Activated CD8-positive, alpha-beta memory T cell treated with anti-CD3 and anti-CD28 coated beads, Interleukin-2, amount 10 ng/mL, durations not matched to agents 7 days and 5 days (primary cell): ENCODE measurements at places on chromosomes 3 and 15.

GRCh38 chr3:49295489-49296058, 18.5 kb upstream of the C3orf62 start:
- peaks cover 53% of the 10 kb centered on the region for H3K36me3 ChIP-seq
- no peaks in the 10 kb centered on the region for H3K27me3 ChIP-seq
- no peak overlapping the region for H3K4me3 ChIP-seq
- no peak for DNase-seq
- H3K27ac ChIP-seq = no peak overlapping the region

DNA sequence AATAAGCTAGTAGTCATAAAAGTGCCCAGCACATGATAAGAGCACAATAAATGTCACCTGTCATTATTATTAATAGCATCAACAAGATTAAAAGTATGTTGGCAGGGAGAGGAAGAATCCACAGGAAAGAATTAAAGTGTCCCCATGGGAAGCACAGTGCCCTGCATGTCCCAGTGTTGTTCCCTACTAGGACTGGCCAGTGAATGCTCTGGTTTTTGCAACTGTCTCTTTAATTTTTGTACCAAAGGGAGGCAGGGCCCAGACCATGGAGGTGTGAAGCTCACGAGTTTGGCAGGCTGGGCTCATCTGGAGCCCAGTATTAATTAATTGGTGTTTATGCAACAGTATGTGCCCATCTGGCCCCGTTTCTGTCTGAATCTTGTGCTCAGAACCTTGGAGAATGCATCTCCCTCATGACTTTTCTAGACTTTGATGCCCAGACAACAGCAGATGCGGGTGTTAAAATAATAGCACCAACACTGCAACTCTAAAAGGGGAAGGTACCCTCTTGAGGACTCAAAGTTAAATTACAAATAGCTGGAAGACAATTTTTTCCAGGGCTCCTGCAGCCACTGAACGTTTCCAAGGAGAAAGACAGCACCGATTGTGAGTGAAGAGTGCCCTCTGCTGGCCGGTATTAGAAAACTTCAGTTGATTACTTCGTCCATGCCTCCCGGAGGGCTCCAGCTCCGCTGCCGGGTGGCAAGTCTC, 71.9 kb upstream of the SPATA12 start:
- H3K27ac ChIP-seq = no peak overlapping the region
- no peaks in the 10 kb centered on the region for H3K36me3 ChIP-seq
- peaks cover 25% of the 10 kb centered on the region for H3K4me1 ChIP-seq
- H3K27me3 ChIP-seq = peaks cover 24% of the 10 kb centered on the region
- DNase-seq = peak; percentile 74

GRCh38 chr3:62703451-62704167, 171.6 kb downstream of the CADPS start:
- H3K27ac ChIP-seq = no peak overlapping the region
- H3K4me1 ChIP-seq = no peaks in the 10 kb centered on the region
- no peaks in the 10 kb centered on the region for H3K36me3 ChIP-seq
- no peak overlapping the region for H3K4me3 ChIP-seq

GRCh38 chr15:45395943-45396342, 17.6 kb upstream of the GATM start:
- H3K36me3 ChIP-seq = peaks cover 1% of the 10 kb centered on the region
- no peak overlapping the region for H3K4me3 ChIP-seq
- peaks cover 7% of the 10 kb centered on the region for H3K4me1 ChIP-seq
- peaks cover 13% of the 10 kb centered on the region for H3K27me3 ChIP-seq

GRCh38 chr3:3646934-3647333, 152.3 kb upstream of the LRRN1 start:
- H3K4me1 ChIP-seq = no peaks in the 10 kb centered on the region
- H3K27me3 ChIP-seq = no peaks in the 10 kb centered on the region
- no peak overlapping the region for H3K4me3 ChIP-seq
- H3K36me3 ChIP-seq = no peaks in the 10 kb centered on the region
- DNase-seq = no peak

- DNase-seq = no peak
- no peaks in the 10 kb centered on the region for H3K36me3 ChIP-seq
- H3K4me3 ChIP-seq = no peak overlapping the region
- peaks cover 15% of the 10 kb centered on the region for H3K4me1 ChIP-seq
Observed at GRCh38 chr15:31306426-31307269, 20.0 kb upstream of the KLF13 start.

DNA sequence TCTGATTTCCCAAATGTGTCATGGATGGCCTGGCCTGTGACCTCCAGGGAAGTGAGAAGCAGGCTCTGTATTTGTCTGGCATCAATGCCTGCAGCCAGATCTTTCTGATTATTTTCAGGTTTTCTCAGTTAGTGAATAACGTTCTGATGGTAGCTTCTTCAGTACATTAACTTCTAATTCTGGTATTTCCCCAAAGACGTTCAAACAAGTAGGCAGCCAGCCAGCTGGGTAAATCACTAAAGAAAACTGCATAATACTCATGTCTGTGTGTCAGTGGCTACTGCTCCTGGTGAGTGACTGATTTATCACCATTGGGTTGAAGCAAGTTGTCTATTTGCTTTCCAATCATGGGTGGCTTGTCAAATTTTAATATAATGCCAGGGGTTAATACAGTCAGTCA, 162.6 kb upstream of the PFN2 start:
- H3K27me3 ChIP-seq = peaks cover 46% of the 10 kb centered on the region
- no peak overlapping the region for H3K4me3 ChIP-seq
- H3K27ac ChIP-seq = no peak overlapping the region
- H3K4me1 ChIP-seq = no peaks in the 10 kb centered on the region
- no peaks in the 10 kb centered on the region for H3K36me3 ChIP-seq

DNA sequence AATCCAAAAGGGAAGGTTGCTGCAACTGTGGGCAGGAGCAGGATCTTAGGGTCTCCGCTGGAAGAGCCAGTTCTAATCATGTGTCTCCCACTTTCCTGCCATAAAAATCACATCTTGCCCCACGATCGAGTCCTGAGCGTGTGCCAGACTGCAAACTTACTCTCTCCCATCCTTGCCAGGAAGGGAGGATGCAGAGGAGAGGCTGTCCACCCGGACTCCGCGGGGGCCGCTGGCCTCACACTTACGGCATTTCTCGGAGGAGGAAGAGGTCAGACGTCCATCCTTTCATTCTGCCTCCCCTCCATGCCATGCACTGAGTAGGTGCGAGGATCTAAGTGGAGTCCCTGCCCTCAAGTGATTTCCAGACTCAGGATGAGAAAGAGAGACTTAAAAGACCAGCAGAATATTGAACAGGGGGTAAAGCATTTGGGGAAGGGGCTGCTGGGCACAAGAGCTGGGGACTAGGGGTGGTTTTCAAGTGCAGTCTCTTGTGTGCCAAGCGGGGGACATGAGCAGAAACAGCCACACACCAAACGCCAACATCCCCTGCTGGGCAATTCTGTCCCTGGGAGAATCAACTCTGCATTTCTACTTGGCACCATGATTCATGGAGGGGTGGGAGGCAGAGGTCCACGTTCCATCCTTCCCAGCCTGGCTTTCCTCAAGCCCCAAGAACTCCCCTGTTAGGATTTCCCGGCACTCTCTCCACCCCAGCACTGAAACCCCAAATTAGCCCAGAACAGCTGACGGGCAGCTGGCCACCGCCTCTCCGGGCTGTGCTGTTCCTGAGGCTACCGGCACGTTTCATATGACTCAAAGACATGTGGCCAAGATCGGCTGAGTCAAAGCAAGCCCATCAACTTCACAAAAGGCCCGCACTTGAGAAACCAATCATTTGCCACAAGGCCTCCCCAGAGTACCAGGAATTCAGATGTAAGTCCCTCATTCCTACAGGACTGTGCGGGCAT, 11.6 kb downstream of the OXTR start:
- peaks cover 7% of the 10 kb centered on the region for H3K27me3 ChIP-seq
- H3K36me3 ChIP-seq = no peaks in the 10 kb centered on the region
- no peak for DNase-seq
- no peaks in the 10 kb centered on the region for H3K4me1 ChIP-seq
- H3K27ac ChIP-seq = no peak overlapping the region
- H3K4me3 ChIP-seq = no peak overlapping the region

GRCh38 chr3:31116651-31117050, 222.2 kb upstream of the GADL1 start:
- no peaks in the 10 kb centered on the region for H3K4me1 ChIP-seq
- no peak for DNase-seq
- H3K27me3 ChIP-seq = no peaks in the 10 kb centered on the region
- no peaks in the 10 kb centered on the region for H3K36me3 ChIP-seq
- H3K27ac ChIP-seq = no peak overlapping the region

- no peak for DNase-seq
- H3K4me3 ChIP-seq = no peak overlapping the region
- H3K27ac ChIP-seq = no peak overlapping the region
- no peaks in the 10 kb centered on the region for H3K4me1 ChIP-seq
Observed at GRCh38 chr3:15693355-15693754, 91.8 kb downstream of the BTD start.

DNA sequence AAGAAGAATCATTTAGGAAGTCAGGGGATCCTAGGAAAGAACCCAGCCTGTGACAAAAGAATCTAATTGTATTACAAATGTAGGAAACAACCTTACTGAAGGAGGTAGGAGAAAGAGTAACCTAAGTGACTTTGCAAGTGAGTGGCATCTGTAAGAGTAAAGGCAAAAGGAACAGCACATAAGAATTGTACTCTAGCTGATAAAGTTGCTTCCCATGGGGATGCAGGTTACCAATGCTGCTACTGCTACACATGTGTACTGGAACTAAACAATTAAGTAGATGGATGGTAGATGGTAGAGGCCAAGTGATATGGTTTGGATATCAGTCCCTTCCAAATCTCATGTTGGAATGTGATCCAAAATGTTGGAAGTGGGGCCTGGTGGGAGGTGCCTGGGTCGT, 60.8 kb downstream of the OSBPL10 start:
- H3K27ac ChIP-seq = no peak overlapping the region
- no peak overlapping the region for H3K4me3 ChIP-seq
- H3K27me3 ChIP-seq = no peaks in the 10 kb centered on the region
- H3K36me3 ChIP-seq = peaks cover 16% of the 10 kb centered on the region
- DNase-seq = no peak

DNA sequence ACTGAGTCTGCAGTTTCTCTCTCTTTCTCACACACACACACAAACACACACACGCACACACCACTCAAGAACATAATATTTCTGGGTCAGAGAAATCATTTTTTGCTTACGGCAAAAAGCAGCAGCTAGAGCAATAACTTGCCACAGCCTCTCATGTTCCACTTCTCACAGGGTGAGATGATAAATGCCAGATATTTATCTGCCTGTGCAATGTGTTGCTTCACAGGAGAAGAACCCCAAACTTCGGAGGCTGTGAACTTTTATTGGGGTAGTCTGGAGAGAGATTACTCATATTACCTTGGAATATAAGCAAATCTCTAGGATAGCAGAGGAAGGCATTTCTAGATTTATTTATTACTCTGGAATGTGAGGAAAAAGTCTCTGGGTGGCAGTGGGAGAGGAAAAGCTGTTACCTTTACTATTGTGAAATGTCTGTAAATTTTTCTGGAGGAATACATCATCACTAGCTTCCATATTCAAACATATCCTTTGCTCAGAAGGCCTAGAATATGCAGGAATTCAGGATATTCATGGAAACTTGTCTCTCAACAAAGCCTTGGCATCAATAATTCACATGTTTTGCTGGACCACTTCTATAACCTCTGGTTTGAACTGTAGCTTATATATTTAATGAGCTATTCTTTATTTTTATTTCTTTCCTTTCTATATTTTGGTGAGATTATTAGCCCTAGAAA, 369.2 kb downstream of the NSUN3 start:
- H3K27me3 ChIP-seq = no peaks in the 10 kb centered on the region
- no peak overlapping the region for H3K27ac ChIP-seq
- H3K4me1 ChIP-seq = no peaks in the 10 kb centered on the region
- H3K4me3 ChIP-seq = no peak overlapping the region
- no peak for DNase-seq
- H3K36me3 ChIP-seq = no peaks in the 10 kb centered on the region

GRCh38 chr3:115217678-115218451, 70.8 kb upstream of the ZBTB20 start:
- no peak for DNase-seq
- H3K27ac ChIP-seq = no peak overlapping the region
- no peaks in the 10 kb centered on the region for H3K36me3 ChIP-seq
- no peak overlapping the region for H3K4me3 ChIP-seq
- no peaks in the 10 kb centered on the region for H3K27me3 ChIP-seq
- H3K4me1 ChIP-seq = peaks cover 1% of the 10 kb centered on the region

DNA sequence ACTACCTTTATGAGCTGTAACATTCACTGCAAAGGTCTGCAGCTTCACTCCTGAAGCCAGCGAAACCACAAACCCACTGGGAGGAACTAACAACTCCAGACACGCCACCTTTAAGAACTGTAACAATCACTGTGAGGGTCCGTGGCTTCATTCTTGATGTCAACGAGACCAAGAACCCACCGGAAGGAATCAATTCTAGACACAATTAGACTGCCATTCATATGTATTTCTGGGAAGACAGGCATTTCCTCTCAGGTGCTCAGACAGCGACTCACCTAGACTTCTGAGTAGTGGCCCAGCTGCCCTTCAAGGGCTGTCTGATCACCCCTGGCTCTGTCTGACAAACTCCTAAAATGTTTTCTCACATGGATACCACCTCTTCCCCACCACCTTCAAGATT, 506.8 kb downstream of the PDCD6IP start:
- no peak overlapping the region for H3K27ac ChIP-seq
- H3K36me3 ChIP-seq = no peaks in the 10 kb centered on the region
- no peak for DNase-seq
- no peaks in the 10 kb centered on the region for H3K4me1 ChIP-seq
- no peak overlapping the region for H3K4me3 ChIP-seq

- peaks cover 25% of the 10 kb centered on the region for H3K36me3 ChIP-seq
- H3K27ac ChIP-seq = no peak overlapping the region
- H3K27me3 ChIP-seq = no peaks in the 10 kb centered on the region
- no peak overlapping the region for H3K4me3 ChIP-seq
- H3K4me1 ChIP-seq = peaks cover 15% of the 10 kb centered on the region
Observed at GRCh38 chr3:138567403-138567802, 26.7 kb downstream of the CEP70 start.

DNA sequence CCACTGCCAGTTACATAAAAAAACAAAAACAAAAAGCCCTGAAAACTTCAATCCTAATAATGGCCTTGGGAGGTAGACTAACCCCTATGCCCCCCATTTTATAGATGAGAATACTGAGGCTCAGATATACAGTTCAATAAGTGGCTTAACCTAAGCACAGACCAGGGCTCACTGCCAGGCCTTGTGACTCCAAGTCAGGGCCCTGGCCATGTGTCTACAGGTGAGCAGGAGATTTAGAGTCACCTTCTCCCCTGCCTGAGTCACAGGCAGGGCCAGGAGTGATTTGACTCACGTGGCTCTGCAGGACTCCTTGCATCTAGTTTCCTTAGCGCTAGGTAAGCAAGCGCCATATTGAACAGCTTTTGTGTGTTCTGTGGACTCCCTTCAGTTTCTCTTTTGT, 98.6 kb upstream of the ETV5 start:
- H3K27me3 ChIP-seq = peaks cover 20% of the 10 kb centered on the region
- DNase-seq = no peak
- no peak overlapping the region for H3K27ac ChIP-seq
- H3K4me1 ChIP-seq = no peaks in the 10 kb centered on the region
- no peaks in the 10 kb centered on the region for H3K36me3 ChIP-seq
- H3K4me3 ChIP-seq = no peak overlapping the region
